Activated gamma-delta T cell treated with Interleukin-2 at 50 U/mL for 16 hours (primary cell): ENCODE measurements at places on chromosomes 13 and 19.

GRCh38 chr13:41827507-41828213 lies 133.2 kb downstream of the VWA8 start:
- DNase-seq: no peak

GRCh38 chr19:34274827-34275625 lies 20.7 kb downstream of the GARRE1 start:
- no peak for DNase-seq

DNA sequence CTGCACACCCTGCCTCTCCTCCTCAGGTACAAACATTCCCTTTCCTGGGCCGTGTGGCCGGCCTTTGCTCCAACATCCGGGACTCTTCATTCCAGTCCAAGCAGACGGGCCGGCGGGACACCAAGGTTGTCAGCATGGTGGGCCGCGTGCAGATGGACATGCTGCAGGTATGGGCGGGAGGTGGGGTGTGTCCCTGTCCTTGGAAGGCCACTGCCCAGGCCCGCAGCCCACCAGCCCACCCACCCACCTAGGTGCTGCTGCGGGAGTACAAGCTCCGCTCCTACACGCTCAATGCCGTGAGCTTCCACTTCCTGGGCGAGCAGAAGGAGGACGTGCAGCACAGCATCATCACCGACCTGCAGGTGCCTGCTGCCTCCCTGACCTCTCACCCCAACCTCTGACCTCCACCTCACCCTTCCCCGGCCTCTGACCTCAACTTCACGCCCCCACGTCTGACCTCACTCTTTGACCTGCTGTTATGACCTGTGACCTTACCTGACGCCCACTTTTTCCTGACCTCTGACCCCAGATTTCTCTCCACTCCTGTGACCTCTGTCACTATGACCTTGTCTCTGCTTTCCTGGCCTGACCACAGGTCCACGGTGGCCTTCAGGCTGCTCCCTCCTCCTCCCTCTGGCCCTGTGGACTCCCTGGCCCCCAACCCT lies 12.4 kb upstream of the SPIB start:
- DNase-seq: no peak

GRCh38 chr19:41373993-41374392 lies 2.3 kb upstream of the TMEM91 start:
- no peak for DNase-seq

DNA sequence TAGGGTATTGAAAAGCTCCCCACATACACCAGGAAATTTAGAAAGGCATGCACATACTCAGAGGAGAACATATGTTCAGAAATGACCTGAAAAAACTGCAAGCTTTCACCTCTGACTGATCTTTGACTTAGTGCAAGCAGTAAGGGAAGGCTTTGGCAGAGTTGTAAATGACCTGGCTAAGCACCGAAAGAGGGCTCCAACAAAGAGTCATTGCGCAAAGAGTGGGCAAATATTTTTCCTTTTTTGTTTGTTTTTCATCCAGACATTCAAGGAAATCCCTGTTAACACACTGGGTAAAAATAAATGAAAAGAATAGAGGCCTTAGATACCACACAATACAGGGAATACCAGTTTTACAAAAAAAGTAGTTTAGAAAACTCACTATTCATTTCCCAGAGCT lies 5.2 kb upstream of the ZNF233 start:
- no peak for DNase-seq

- DNase-seq: peak; percentile 30
Observed at GRCh38 chr19:36488846-36489117, 579 bp downstream of the ZNF566 start.

DNA sequence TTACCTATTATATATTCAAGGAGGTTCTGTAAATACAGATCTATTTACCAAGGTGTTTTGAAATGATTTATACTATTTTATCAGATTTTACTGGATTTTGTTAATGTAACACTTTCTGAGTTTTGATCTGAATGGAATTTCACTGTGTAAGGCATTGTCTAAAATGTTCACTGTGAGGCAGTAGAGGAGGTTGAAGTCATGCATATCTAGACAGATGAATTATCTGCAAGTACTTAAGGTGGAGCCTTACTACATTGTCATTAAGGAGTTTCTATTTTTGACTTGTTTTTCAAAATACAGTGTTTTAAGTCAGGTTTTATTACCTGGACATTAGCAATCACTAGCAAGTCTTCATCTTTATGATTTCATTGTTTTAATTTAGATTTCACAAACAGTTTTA lies 62.1 kb downstream of the TM9SF2 start:
- no peak for DNase-seq

DNA sequence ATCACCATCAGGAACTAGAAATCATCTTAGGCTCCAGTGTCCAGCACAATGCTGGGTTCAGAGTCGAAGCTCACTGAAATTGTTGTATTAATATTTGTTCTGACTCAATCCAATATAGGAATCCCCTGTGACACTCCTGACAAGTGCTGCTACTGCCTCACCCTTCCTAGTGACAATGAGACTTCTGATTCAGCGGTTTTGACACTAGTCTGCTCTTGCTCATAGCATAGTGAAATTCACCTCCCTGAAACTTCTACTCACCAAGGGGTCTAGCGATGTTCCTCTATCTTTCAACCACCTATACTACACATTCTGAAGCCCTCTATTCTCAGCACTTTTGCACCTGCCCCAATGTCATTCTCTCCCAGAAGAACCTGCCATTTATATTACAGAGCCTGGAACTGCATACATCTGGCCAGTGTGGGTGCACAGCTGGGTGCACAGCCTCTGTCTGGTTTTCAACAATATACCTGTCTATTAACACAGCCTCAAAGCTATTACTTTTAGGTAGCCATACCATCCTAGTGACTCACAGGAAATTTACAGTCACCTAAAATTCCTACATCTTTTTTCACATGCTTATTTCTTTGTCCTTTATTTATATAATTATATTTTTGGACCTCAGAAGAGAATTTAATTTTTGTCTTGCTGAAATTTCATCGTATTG lies 88.3 kb downstream of the DOCK9 start:
- DNase-seq: no peak

DNA sequence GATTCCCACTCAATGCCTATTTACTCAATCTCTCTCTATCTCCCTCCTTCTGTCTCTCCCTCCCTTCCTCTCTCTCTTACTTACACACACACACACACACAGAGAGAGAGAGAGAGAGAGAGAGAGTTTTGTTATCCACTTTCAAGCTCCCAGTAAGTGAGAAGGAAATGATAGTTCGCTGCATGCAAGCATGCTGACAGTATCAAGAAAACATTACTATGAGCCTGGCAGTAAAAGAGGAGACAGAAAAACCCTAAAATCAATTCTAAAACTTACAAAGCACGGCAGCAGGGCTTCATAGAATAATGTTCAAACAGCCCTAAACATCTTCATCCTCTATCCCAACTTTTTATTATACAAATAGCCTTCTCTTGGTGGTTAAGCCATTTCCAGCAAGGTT lies 171.9 kb downstream of the FOXO1 start:
- DNase-seq: no peak

GRCh38 chr13:33033051-33033812 lies 17.0 kb downstream of the KL start:
- DNase-seq: peak; percentile 29

DNA sequence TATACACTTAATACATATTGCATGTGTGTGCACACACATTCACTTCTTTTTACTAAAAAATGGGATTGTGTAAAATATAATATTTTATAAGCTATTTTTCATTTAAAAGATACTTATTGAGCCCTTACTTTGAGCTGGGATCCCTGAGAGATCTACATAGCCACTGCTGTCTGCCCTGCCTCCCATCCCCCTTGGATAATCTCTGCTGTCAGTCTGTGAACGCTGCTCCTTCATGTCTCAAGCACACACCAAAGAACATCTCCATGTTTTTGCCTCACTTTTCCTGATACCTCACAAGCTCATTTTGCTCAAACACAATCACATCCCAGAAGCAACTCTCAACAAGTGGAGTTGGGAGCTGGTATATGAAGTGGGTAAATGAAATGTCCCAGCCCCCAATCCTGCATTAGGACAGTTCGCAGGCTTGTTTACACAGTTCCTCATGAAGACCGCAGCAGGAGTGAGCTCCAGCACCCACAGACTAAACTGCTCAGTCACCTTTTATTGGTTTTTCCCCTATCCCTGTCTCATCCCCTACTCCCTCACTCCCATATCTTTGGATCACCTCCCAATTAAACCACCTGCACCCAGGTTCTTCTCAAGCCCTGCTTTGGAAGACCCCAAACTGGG lies 108.3 kb upstream of the FRY start:
- no peak for DNase-seq

- no peak for DNase-seq
Observed at GRCh38 chr13:22940736-22941135, 240.0 kb upstream of the SGCG start.

DNA sequence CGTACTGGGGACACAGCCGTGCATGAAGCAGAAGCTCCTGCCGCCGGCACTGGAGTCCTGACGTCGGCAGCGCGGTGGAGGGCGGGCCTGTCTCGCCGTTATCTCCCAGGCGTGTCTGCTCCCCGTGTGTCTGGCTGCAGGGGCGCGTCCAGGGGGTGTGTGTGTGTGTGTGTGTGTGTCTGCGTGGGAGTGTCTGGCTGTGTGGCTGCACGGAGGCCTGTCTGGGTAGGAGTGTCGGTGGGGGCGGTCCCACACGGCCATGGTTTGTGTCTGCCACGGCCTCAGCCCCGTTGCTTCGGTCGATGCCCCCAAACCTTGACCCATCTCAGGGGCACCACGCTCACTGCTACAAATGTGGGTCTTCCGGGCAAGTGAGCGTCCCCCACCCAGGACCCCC lies 18.3 kb downstream of the ARID3A start:
- no peak for DNase-seq

GRCh38 chr13:40292108-40292507 lies 374.3 kb downstream of the FOXO1 start:
- no peak for DNase-seq

DNA sequence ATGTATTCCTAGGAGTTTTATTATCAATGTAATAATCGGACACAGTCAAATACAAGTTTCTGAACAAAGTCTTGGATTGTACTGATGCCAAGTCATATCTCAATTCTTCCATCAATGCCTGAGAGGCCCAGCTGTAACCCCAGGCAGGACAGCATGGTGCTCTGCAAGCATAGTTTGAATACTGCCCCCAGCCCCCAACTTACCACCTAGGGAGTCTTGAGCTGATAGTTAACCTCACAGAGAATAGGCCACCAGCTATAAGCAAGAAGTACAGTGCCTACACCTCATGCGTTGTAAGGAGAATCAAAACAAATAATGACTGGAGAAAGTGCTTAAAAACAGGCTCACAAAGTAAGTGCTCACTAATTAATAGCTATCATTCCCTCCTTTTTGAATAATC lies 2.7 kb downstream of the PROSER1 start:
- DNase-seq: no peak

GRCh38 chr13:95356916-95357315 lies 55.7 kb upstream of the ABCC4 start:
- DNase-seq: no peak

GRCh38 chr13:35163674-35164073 lies 221.6 kb downstream of the NBEA start:
- DNase-seq: no peak

GRCh38 chr19:13093407-13094105 lies 9.1 kb downstream of the LYL1 start:
- peak; percentile 79 for DNase-seq

- DNase-seq: peak; percentile 63
Observed at GRCh38 chr13:30346153-30346788, 38.9 kb upstream of the KATNAL1 start.

DNA sequence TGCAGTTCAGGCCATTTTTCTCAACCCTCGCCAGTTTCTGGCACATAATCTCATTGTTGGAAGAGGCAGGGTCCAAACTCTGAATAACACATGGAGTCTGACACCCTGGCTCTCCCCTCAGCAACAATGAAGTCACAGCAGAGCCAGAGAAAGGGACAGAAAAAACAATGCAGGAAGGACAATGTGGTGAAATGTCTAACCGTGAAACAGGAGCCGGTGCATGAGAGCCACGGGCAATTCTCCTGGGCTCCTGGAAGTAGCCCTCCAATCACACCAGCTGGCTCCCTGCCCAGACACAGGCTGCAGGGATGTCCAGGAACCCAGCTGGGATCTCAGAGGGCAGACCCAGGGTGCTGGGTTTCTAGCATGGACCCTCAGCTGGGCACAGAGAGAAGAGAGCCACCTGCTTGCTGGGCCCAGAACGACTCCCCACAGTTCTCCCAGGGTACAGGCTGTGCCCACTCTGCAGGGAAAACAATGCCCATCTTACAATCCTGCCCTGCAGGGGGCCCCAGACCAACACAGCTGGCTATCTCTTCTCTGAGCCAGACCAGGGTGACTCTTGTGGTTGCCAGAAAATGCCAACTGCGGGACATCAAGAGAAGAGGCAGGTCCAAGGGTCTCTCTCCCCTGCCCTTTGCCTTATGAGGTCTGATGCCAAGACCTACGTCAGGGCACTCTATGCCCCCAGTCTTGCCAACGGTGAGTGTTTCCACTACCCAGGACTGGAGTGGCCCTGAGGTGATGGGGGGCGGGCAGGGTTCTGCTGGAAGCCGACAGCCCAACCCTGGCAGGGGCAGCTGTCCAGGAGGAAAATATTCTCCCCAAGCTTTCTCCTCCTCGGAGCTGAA lies 64.5 kb downstream of the CEBPG start:
- no peak for DNase-seq

GRCh38 chr19:6654347-6655310 lies 15.3 kb downstream of the TNFSF14 start:
- DNase-seq: peak; percentile 60

- DNase-seq: no peak
Observed at GRCh38 chr13:109819874-109820273, 33.5 kb upstream of the IRS2 start.

- DNase-seq: no peak
Observed at GRCh38 chr13:73677048-73677601, 457.1 kb downstream of the KLF12 start.

DNA sequence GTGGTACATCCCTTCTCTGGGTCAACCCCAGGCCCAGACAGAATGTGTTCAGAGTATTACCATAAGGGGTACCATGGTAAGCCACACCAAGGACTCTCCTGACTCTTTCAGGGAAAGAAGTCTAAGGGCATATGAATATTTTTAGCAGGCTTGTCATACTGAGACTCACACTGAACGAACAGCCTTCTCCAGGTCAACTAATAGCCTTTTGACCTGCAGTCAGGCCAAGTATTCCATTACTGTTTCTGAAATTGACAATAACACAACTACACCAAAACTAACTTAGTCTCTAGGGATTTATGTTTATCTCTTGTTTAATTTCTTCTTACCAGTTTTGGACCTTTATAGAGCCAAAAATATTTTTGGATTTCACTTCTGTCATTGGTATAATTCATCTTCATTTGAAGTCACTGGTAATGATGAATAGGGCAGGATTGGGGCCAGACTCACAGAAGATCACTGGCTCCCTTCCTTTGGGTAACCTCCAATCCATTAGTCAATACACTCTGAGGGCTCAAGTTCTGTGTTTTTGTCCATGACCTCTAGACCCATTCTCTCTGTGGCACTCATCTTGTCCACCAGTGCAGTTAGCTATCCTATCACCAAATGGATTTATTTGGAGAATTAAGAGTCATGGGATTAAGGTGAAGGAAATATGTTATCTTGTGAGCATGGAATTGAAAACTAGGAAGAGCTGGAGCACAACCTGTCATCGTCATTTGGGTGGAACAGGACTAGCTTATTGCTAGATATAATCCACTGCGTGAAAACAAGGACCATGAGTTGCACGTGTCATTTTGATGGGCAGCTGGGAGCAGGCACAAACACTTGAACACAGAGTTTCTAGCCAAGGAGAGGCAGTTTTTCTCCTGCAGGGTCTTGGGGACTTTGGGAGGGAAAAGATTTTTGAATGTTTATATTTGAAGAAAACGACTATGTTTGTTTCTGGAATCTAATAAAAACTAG lies 313.3 kb downstream of the DCLK1 start:
- no peak for DNase-seq
